ENCODE measurements at places on chromosomes 2 and 18. TPM values are rescaled to one million over a fixed set of nuclear protein-coding genes. Genes with fewer than 3 reads are reported as not detected.

The ALLC gene
- 0.11 TPM for total RNA-seq

The GNLY gene
- not detected for total RNA-seq

The CRACDL gene
- total RNA-seq, result 1.3 TPM

The PROC gene
- total RNA-seq, result not detected
